ENCODE measurements at places on chromosomes 7 and 10. TPM values are rescaled to one million over a fixed set of nuclear protein-coding genes. Genes with fewer than 3 reads are reported as not detected.

TRPV5 gene
- polyA plus RNA-seq, result not detected

NKX6-2 gene
- polyA plus RNA-seq, result not detected

TFR2 gene
- polyA plus RNA-seq, result not detected

ABCB4 gene
- 28.9 TPM for polyA plus RNA-seq

ABCA13 gene
- not detected for polyA plus RNA-seq

LAMTOR4 gene
- 485 TPM for polyA plus RNA-seq

TEX36 gene
- polyA plus RNA-seq, result not detected

LRMDA gene
- not detected for polyA plus RNA-seq

CD36 gene
- polyA plus RNA-seq, result 4.3 TPM

PIP gene
- not detected for polyA plus RNA-seq

SFTPA1 gene
- not detected for polyA plus RNA-seq

BUD23 gene
- 249 TPM for polyA plus RNA-seq

AP1S1 gene
- 10.3 TPM for polyA plus RNA-seq

TRIM4 gene
- polyA plus RNA-seq, result 39.2 TPM

IKZF1 gene
- 205 TPM for polyA plus RNA-seq

SLC26A5 gene
- not detected for polyA plus RNA-seq

NPSR1 gene
- polyA plus RNA-seq, result not detected

IRF5 gene
- 56.7 TPM for polyA plus RNA-seq

SEMA3A gene
- polyA plus RNA-seq, result not detected

GRM3 gene
- polyA plus RNA-seq, result 0.06 TPM

FZD1 gene
- not detected for polyA plus RNA-seq

CPXM2 gene
- not detected for polyA plus RNA-seq

TBX20 gene
- not detected for polyA plus RNA-seq

WDR91 gene
- 4.1 TPM for polyA plus RNA-seq

DRGX gene
- polyA plus RNA-seq, result not detected

RABGEF1 gene
- 48.0 TPM for polyA plus RNA-seq

ANKRD30A gene
- not detected for polyA plus RNA-seq

TCF7L2 gene
- not detected for polyA plus RNA-seq

KCNMA1 gene
- not detected for polyA plus RNA-seq

FKBP6 gene
- polyA plus RNA-seq, result not detected

C10orf67 gene
- not detected for polyA plus RNA-seq

HTR7 gene
- not detected for polyA plus RNA-seq

LIPN gene
- 0.50 TPM for polyA plus RNA-seq

OR2A5 gene
- polyA plus RNA-seq, result not detected

CNNM1 gene
- not detected for polyA plus RNA-seq

MMP21 gene
- not detected for polyA plus RNA-seq

AS3MT gene
- polyA plus RNA-seq, result not detected

STARD3NL gene
- polyA plus RNA-seq, result 53.3 TPM

NUDT13 gene
- polyA plus RNA-seq, result 1.5 TPM

FAM25G gene
- polyA plus RNA-seq, result not detected

GPR22 gene
- polyA plus RNA-seq, result 0.53 TPM

GIMAP7 gene
- 1.8 TPM for polyA plus RNA-seq

HYAL4 gene
- not detected for polyA plus RNA-seq

SPOCK2 gene
- 48.4 TPM for polyA plus RNA-seq

OAT gene
- polyA plus RNA-seq, result 64.8 TPM

SUN3 gene
- polyA plus RNA-seq, result not detected

CDK1 gene
- polyA plus RNA-seq, result not detected

CRYGN gene
- polyA plus RNA-seq, result not detected

GDI2 gene
- 482 TPM for polyA plus RNA-seq

ZNF804B gene
- not detected for polyA plus RNA-seq

ODAD2 gene
- not detected for polyA plus RNA-seq

DNAJB12 gene
- 19.0 TPM for polyA plus RNA-seq

All from naive B cell (primary cell).